ENCODE measurements at places on chromosomes 3 and 15.

GRCh38 chr15:71501344-71502076 lies 308.8 kb upstream of the NR2E3 start:
- no peak for DNase-seq

DNA sequence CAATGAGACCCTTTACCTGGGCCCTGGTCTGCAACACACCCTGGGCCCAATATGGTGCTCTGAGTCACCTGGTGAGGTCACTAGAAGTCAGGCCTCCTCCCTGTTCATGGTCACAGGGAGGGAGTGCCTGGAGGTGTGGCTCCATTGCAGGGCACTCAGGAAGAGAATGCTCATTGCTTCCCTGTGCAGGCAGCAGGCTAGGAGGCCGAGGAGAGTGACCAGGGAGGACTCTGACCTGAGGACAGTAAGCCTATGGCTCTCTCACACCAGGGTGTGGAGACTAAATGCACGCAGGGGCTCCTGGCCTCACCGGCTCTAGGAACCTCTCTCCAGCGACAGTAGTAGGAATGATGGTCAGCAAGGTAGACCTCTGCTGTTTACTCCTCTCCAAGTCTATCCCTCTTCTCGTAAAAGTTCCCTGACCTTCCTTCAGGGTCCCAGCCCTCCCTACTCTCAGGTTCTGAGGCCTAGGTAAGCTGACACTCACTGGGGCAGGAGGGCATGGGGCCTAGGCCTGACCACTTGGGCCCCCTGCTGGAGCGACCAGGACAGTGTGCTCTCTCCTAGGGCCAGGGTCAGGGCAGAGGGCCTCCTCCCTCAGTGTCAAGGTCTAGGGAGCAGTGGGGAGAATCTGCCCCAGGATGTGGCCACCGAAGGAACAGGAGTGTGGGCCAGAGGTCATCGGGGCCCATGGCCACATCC lies 9.6 kb upstream of the SLCO2A1 start:
- DNase-seq: no peak

- DNase-seq: no peak
Observed at GRCh38 chr3:126745760-126746394, 41.8 kb downstream of the CHCHD6 start.

- DNase-seq: no peak
Observed at GRCh38 chr3:46252980-46253379, 10.7 kb downstream of the CCR3 start.

- DNase-seq: no peak
Observed at GRCh38 chr3:70990185-70990584, 593.3 kb downstream of the FOXP1 start.

GRCh38 chr15:86247249-86247955 lies 167.7 kb downstream of the AGBL1 start:
- DNase-seq: no peak

DNA sequence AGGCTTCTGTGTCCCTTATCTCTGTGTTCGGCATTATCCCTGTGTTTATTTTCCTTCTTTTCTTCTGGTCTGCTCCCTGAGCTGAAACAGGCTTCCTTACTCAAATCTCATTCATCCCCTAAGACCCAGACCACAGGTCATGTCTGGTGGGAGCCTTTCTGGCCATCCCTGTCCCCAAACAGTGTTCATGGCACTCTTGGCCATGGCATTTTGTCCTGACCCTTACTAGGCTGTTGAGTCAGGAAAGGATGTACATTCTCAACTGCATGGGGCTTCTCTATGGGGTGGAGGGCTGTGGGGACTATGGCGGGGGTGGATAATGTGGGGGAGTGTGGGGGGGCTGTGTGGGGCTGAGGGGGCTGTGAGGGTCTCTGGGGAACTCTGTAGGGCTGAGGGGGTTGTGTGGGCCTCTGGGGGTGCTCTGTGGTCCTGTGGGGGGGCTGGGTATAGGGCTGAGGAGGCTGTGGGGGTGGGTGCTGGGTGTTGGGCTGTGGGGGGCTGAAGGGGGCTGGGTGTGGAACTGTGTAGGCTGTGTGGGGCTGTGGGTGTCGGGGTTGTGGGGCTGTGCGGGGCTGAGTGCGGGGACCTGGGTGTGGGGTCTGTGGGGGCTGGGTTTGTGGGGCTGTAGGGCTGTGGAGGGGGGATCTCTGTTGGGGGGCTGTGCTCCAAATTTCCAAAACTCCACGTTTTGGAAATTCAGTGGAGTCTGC lies 64.3 kb downstream of the KLF13 start:
- DNase-seq: no peak

- no peak for DNase-seq
Observed at GRCh38 chr15:40364251-40364650, 6.2 kb downstream of the DISP2 start.

GRCh38 chr3:4990069-4990468 lies 10.8 kb downstream of the BHLHE40 start:
- DNase-seq: no peak

DNA sequence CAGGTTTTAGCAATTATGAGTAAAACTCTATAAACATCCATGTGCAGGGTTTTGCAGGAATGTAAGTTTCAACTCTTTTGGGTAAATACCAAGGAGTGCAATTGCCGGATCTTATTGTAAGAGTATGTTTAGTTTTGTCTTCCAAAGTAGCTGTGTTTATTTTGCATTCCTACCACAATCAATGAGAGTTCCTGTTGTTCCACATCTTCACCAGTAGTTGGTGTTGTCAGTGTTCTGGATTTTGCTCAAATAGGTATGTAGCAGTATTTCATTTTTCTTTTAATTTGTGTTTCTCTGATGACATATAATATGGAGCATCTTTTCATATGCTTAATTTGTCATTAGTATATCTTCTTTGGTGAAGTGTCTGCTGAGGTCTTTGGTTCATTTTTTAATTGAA lies 185.1 kb upstream of the GALNT15 start:
- no peak for DNase-seq

- no peak for DNase-seq
Observed at GRCh38 chr3:129855832-129856419, 37.6 kb downstream of the TMCC1 start.

- no peak for DNase-seq
Observed at GRCh38 chr15:65752151-65752700, 39.9 kb downstream of the DENND4A start.

DNA sequence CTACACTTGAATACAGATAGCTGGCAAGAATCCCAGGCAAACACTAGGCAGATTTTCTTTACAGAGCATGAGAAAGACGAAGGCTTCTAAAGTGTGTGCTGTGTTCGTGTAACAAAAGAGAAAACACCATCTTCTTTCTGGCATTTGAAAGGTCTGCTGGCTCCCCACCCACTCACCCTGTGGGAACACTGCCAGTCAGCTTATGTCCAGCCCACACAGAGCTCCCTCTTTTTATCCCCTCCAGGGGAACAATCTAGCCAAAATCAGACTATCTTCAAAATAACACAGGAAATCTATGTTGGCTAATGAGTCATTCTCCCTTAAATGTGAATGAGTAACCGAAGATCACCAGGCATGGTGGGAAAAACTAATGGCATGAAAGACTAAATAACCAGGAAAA lies 45.6 kb upstream of the PAQR5 start:
- no peak for DNase-seq

GRCh38 chr15:45333550-45333949 lies 44.8 kb downstream of the GATM start:
- DNase-seq: no peak

DNA sequence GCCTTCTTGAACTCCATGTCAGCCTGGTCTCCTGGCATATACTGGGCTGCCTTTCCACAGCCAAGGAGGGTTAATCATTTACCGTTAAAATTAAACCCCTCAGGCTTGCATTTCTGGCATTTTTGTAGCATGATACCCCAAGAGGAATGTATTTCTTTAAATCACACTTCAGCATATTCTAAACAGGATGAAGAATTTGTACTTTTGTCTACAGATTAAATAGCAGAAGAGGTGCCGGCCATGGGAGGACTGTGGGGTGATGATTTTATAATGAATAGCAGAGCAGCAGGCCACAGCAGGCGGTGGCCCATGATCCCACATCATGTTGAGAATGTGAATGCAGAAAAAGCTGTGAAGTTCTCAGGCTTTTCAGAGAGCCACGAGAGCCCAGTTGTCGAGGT lies 90.2 kb downstream of the ARNT2 start:
- DNase-seq: no peak

GRCh38 chr3:25472731-25473130 lies 44.7 kb downstream of the RARB start:
- DNase-seq: no peak

GRCh38 chr3:119831022-119831421 lies 49.1 kb downstream of the NR1I2 start:
- no peak for DNase-seq

DNA sequence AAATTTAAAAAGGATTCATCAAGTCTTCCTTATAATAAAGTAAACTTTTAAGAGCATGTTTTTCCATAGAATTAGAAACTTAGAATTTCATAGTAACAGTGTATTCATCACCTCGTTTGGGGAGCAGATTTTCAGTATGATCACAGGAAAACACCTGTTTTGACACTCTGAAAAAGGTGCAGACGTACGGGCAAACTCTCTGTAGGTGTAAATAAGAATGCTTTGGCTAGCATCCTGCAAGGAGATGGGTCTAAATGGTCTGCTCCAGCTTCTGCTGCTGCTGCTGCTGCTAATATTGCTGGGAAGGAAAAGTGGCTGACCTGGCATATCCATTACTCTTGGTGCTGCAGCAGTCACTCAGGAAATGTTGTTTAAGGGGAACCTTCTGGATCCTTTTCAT lies 66.0 kb downstream of the MBNL1 start:
- DNase-seq: no peak

GRCh38 chr15:40470423-40471104 lies at the start of gene CHST14:
Gene CHST14 (plus strand): TSS chr15:40470984. CDS start chr15:40471214, 230 bp downstream.
- peak; percentile 20 for DNase-seq

GRCh38 chr3:9135930-9136525 lies 113.4 kb downstream of the SRGAP3 start:
- no peak for DNase-seq

- DNase-seq: no peak
Observed at GRCh38 chr3:19898721-19899120, 35.3 kb downstream of the EFHB start.

- DNase-seq: no peak
Observed at GRCh38 chr15:78715930-78716329, 74.9 kb upstream of the CHRNB4 start.

All from NT2/D1 (cell line).